ENCODE measurements at places on chromosomes 2 and 18. TPM values are rescaled to one million over a fixed set of nuclear protein-coding genes. Genes with fewer than 3 reads are reported as not detected.

DNA sequence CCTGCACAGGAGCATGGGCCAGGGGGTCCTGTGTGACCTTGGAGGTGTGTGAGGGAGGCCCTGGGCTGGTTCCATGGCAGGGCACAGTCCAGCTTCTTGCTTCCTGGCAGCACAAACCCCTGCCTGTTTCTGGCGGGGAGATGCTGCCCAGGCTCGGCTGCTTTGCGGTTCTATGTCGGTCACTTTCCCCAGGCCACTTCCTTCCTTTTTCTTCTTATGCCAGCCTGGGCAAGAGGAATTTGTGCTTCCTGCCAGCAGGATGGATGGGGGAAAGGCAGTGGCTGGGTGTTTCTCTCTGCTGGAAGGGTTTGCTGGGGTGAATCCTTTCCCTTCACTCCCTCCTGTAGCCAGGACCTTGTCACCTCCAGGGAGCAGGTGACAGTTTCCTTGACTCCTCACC is 24.3 kb downstream of the ASAP2 start:
- DNase-seq = no peak

GRCh38 chr2:8538931-8539621 is 142.8 kb upstream of the ID2 start:
- no peak for DNase-seq

DNA sequence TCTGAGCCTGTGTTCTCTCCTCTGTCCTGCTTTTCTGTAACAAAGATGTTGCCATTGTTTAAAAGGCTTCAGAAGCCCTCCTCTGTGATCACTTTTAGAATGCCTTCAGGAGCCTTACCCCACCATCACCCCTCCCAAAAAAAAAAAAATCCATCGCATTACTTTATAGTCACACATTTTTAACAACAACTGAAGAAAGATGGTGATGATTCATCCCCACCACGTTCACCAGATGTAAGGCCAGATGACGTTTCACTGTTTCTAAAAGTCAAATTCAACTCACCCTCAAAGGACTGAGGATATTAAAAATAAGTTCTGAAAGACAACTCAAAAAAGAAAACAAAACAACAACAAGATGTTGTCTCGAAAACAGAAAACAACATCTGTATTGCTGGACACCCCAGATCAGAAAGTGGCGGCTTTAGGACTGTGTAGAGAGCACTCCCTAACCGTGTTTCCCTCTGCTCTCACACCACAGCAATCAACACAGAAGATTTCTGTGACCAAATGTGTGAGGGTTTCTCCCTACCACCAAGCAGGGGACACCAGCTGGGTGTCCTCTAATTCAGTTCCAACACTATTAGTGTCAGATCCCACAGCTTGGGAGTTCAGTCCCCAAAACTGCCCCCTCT is 61.9 kb upstream of the CREB1 start:
- no peak for DNase-seq

- DNase-seq = no peak
These were observed 41.5 kb downstream of the MARCHF7 start for GRCh38 chr2:159753797-159754196.

GRCh38 chr2:48105848-48106247 is 199.6 kb upstream of the FBXO11 start:
- DNase-seq = no peak

DNA sequence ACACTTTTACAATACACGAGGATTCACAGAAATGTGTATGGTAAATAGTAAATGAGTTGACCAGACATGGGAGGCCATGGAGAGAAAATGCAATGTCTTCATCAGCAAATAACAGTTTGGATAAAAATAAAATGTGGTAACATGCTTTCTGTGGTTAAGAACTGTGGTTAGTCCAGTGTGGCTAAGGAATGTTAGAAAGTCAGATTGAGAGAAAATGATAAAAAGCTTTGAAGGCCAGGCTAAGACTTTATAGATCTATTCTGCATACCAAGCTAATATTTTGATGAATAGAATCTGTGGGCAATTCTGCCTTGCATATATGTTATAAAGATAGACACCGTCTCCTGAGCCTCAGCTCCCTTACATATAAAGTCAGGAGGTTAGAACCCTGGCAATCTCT is 215.9 kb downstream of the SOX11 start:
- DNase-seq = no peak

GRCh38 chr2:235914756-235915155 is 253.4 kb downstream of the GBX2 start:
- DNase-seq = no peak

DNA sequence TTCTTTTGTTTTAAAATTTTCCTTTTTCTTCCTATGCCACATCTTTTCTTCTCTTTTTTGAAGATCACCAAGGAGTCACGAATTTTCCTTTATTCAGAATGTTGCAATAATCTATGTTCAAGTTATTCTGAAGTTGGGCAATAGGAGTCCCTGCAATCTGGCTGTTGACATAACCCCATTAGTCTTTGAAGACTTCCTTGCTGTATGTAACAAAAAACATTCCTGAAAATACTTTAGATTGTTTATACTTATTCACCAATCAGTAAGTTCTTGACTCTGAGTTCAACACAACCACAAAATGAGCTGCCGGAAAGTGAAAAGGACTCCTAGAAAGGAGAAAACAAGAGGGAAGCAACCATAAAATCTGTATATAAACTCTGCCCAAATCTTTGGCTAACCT is 62.8 kb downstream of the TMEM237 start:
- no peak for DNase-seq

GRCh38 chr2:16010951-16011620 is 70.7 kb downstream of the MYCN start:
- no peak for DNase-seq

DNA sequence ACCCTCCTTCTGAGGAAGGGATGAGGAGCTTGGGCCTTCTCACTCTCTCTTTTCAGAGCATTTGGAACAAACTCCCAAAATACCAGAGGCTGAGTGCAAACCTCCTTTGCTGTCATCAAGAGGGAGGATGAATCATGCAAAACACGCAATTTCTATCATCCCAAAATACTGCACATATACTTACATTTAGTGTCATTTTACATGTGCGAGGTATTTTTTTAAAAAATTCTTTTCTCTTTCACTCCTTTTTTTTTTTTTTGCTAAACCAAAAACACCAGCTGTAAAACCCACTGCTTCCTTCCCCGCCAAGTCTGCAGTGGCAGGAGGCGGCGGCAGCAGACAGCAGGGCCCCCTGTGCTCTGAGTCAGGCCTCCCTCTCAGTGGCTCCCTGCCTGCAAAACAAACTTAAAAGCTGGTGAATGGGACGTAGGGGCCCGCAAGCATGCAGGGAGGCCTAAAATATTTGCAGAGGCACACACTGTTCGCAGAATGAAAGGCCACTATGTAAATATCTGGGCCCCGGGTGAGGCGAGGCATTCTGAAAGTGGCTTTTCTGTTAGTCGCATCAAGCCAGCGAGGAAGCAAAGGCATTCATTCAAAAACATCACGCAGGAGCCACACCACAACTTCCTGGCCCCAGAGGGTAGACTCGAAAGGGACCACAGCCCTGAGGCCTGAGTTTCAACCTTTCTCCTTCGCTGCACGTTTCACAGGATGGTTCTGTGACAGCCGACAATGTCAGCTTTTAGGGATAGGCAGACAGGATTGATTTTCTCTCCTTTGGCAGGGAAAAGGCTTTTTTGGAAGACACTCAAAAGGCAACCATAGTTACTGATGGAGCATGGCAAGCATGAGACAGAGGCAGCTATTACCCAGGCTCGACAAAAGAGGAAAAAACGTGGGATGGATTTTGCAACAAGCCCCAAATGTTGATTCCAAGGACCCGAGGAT is 73.4 kb downstream of the ACTR2 start:
- DNase-seq = no peak

- no peak for DNase-seq
These were observed 149.0 kb downstream of the GLI2 start for GRCh38 chr2:120884472-120885290.

DNA sequence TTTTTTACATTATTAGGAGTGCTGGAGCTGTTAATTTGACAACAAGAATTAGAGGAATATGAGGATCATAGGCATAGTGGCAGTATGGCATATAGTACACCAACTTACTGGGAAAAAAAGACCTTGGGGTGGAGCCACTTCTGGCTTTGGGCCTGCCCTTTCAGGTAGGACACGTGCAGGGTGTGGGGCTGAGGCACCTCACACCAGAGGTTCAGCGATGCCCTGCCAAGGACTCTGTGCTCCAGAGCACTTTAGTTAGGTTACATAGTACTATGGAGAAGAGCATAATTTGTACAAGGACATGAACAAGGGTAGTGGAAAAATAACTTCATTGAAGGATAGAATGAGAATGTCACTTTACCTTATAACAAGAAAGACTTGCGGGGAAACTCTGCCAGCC is 77.1 kb upstream of the CD302 start:
- DNase-seq = no peak

DNA sequence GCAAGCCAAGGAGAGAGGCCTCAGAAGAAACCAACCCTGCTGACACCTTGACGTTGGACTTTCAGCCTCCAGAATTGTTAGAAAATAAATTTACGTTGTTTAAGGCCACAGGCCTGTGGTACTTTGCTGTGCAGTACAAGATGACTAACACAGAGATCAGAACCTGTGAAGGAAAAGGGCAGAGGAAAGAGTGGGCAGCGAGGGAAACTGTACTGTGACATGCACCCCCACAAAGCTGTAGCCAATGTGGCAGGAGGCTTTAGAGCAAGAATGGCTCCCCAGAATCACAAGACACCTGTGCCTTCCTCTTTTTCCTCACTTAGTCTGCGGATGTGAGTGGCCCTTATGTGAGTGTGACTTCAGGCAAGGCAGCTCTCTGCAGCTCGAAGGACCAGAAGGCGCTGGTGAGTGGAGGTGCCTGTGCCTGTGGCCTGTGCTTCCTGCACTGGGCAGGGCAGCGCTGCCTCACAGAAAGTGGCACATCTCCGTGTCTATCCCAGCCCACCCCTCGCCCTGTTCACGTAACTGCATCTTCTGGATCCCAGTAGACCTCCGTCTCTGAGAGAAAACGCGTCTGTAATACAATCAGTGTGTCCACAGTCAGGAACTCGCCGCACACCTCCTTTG is 89.5 kb downstream of the MRPS9 start:
- DNase-seq = no peak

GRCh38 chr2:77839102-77839501 is 316.9 kb upstream of the LRRTM4 start:
- DNase-seq = peak; percentile 79

DNA sequence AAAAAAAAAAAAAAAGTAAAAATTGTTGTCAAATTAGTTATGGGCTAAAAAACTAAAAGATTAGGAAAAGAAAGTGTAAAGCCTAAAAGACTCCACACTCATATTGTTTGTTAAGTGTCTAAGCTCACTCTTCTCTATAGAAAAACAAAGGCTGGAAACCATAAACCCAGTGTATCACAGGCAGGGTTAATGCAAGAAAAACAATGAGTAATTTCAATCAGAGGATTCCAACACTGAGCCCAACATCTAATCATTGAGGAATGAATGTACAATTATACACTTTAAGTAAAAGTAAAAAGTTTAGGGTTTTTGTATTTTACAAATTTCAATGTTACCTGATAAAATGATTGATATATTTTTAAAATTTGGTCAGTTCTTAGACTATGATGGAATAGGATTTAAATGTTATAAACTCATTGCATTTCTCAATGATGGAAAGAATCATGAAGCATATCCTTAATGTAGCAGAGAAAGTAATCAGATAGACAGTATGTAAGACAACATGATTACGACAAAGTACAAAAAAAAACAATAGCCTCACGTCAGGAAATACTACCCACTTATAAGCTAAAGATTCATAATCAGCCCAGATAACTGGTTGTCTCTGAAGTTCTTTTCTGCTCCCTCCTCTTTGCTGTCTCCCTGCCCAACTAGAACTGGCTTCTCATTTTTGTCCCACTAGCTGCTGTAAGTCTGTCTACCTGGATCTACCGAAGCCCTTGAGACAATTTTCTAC is 44.5 kb upstream of the SP3 start:
- DNase-seq = no peak

DNA sequence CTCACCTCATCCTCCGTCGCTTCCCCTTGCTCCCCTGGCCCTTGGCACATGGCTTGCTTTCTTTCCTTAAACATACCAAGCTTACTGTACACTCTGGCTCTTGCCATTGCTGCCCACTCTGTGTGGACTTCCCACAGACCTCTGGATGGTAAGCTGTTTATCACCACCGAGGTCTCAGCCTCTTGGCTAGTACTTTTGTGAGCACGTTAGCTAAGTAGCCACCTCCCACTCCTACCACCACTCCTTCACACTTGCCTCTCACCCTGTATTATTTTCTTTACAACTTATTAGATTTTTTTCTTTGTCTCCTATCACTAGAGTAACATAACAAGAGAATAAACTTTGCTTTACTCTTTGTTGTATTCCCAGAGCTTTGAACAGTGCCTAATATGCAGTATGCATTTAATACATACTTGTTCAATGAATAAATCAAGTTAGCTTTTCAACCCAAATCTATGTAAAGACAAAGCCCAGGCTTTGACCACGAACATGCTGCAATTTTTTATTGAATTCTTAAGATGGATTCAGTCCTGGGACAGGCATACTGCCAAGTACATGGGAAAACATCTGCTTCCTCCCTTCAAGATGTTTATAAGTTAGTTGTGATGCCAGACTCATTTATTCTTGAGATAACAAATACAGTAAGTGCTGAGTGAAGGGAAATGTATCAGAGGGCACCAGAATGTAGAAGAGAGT is 25.0 kb upstream of the MSGN1 start:
- DNase-seq = no peak

Gene HIBCH
- total RNA-seq = 8.6 TPM

Gene SERPINB3
- total RNA-seq = 0.12 TPM

Gene ZEB2
- 6.3 TPM for total RNA-seq

Gene UGT1A3
- total RNA-seq = not detected

Gene MAB21L4
- total RNA-seq = 0.81 TPM
